Naive thymus-derived CD8-positive, alpha-beta T cell (primary cell): ENCODE measurements at places on chromosomes 6 and 20.

DNA sequence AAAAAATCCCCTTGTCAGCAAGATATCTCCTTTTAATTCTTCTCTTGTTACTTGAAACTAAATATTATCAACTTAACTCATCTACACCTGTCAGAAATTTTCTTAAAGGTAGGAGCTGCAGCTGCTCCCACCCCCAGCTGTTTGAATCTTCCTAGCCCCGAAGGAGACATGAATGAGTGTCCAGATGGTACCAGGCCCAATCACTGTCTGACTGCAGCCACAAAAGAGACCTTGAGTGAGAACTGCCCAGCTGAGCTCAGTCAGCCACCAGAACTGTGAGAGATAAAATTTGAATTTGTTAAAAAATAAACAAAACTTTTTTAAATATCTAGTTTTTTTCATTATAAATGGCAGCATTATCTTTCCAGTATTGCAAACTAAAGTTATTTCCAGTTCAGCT is 84.7 kb downstream of the PRSS35 start:
- H3K27ac ChIP-seq: no peak overlapping the region
- no peaks in the 10 kb centered on the region for H3K36me3 ChIP-seq
- H3K27me3 ChIP-seq: peaks cover 2% of the 10 kb centered on the region

- no peaks in the 10 kb centered on the region for H3K36me3 ChIP-seq
- no peak overlapping the region for H3K27ac ChIP-seq
- no peak for DNase-seq
- H3K27me3 ChIP-seq: peaks cover 3% of the 10 kb centered on the region
- no peaks in the 10 kb centered on the region for H3K4me1 ChIP-seq
- H3K4me3 ChIP-seq: no peak overlapping the region
Observed at GRCh38 chr6:46521464-46521971, 30.3 kb upstream of the RCAN2 start.

- H3K27ac ChIP-seq: no peak overlapping the region
- no peaks in the 10 kb centered on the region for H3K27me3 ChIP-seq
- no peak overlapping the region for H3K4me3 ChIP-seq
- no peaks in the 10 kb centered on the region for H3K36me3 ChIP-seq
- H3K4me1 ChIP-seq: no peaks in the 10 kb centered on the region
- no peak for DNase-seq
Observed at GRCh38 chr6:34969662-34970265, 80.7 kb downstream of the ANKS1A start.

- DNase-seq: no peak
- H3K36me3 ChIP-seq: no peaks in the 10 kb centered on the region
- no peak overlapping the region for H3K27ac ChIP-seq
- H3K27me3 ChIP-seq: peaks cover 18% of the 10 kb centered on the region
- H3K4me3 ChIP-seq: no peak overlapping the region
- no peaks in the 10 kb centered on the region for H3K4me1 ChIP-seq
Observed at GRCh38 chr6:122622479-122622878, 12.3 kb downstream of the PKIB start.

DNA sequence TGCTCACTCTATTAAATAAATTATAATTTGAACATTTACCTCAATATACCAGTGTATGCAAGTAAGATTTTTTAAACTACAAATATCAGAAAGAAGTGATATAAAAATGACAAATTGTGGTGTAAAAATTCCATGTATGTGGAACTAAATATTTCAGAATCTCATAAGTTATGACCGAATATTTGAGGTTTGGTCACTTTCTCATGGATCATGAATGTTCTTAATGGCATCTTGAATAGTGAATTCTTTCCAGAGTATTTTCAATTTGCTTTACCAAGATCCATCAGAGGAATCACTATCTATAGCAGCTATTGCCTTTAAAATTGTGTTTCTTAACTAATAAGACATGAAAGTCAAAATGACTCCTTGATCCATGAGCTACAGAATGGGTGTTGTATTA is 950.6 kb downstream of the TBC1D32 start:
- no peak overlapping the region for H3K27ac ChIP-seq
- no peak for DNase-seq
- no peaks in the 10 kb centered on the region for H3K4me1 ChIP-seq
- no peak overlapping the region for H3K4me3 ChIP-seq
- H3K27me3 ChIP-seq: no peaks in the 10 kb centered on the region

DNA sequence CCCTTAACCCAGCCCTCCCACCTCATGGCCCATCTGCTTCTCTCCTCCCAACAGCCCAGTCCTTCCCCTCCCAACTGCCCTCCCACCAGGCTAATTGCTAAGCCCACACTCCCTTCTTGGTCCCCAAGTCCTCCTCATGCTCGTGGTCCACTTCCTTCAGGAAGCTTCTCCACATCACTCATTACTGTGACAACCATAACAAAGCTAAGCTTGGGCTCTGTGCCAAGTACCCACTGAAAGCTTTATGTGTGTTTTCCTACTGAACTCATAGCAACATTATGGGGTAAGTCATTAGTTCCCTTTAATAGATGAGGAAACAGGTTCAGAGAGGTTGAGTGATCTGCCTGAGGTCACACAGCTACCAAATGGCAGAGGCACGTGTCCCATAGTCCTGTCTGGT is 16.2 kb downstream of the FRS3 start:
- no peak overlapping the region for H3K27ac ChIP-seq
- DNase-seq: no peak
- no peak overlapping the region for H3K4me3 ChIP-seq
- no peaks in the 10 kb centered on the region for H3K36me3 ChIP-seq

DNA sequence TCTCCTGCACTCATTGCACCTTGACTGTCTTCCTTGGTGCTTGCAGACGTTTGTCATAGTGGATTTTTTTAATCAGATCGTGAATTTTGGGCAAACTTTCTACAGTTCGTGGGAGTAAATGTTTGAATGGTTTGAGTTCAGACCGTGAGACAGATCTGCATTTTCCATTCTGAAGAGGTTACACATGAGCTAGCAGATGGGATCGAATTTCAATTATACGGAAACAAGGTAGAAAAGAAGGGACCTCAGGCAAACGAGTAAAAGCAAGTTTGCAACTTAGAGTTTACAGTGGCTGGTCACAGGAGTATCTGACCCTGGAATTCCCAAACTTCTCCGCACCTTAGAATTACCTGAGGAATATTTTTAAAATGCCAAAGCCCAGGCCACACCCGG is 17.2 kb upstream of the NCR2 start:
- peaks cover 20% of the 10 kb centered on the region for H3K4me1 ChIP-seq
- H3K27me3 ChIP-seq: peaks cover 3% of the 10 kb centered on the region
- H3K4me3 ChIP-seq: peak overlapping the region; percentile 83
